ENCODE measurements at places on chromosomes 1 and 21.

- DNase-seq = no peak
Measured at GRCh38 chr21:34980423-34981115, 68.5 kb downstream of the RUNX1 start.

GRCh38 chr1:29390075-29390474, 153.8 kb downstream of the PTPRU start:
- DNase-seq = no peak

DNA sequence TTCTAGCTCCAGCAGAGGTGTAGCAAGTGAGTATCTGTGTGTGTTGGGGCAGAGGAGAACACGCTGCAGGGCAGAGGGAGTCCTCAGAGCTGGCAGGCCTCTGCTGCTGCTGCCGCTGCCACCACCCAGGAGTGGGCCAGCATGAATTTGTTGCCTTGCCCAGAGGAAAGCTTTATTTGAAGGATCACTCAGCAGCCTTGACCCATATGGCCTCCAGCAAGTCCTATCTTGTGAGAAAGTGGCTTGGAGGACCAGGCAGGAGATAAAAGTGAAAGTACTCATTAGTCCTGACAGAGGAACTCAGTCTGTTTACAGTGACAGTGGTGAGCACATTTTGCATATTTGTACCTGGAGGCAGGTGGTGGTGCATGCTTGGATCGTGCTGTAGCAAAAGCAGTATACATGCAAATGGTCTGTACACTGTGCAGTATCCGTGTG, 3.1 kb downstream of the TRAF5 start:
- DNase-seq = no peak

- DNase-seq = no peak
Measured at GRCh38 chr1:191261111-191261510, 783.4 kb upstream of the BRINP3 start.

GRCh38 chr1:19053486-19053885, 97.0 kb upstream of the IFFO2 start:
- no peak for DNase-seq

GRCh38 chr1:228472655-228473054, 14.5 kb upstream of the RNF187 start:
- no peak for DNase-seq

GRCh38 chr1:94280541-94280940, 43.2 kb upstream of the ARHGAP29 start:
- DNase-seq = no peak

DNA sequence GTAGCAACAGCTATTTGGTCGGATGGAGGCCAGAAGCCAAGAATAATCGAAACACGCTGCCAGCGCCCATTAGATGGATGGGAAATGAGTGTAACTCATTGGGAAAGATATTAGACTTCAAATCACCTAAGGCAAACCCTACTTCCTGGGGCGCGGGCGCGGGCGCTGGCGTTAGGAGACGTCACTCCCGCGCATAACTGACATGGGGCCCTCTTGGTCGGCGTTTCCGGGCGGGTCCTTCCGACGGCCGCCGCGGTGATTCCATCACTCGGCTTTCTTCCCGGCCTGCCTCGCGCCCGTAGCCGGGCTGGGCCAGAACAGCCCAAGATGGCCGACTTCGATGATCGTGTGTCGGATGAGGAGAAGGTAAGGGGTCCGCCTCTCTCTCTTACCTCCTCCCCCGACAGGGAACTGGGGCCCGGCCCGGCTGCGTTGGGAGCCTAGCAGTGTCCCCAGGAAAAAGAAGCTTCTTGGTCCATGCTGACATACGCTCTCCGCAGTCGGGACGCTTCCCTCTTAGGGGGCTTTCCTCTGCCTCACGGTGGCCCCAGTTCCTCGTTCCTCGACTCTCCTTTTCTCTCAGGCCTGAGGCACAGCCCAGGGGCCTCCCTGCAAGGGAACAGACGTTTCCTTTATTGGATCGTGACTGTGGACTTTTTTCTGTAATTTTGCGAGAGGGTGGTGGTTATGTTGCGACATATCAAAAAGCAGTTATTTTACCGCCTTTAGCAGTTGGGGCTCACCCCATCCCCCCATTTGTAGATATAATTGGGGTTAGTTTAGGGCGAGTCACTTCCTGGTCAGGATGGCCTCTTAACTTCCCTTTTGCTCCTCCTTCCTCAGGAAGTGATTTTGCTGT, at the start of gene CAPZA1:
Gene CAPZA1, plus strand, starts transcription at position 315 of the 859 bp plus-strand sequence. Its CDS starts 13 bp downstream, at position 328.
- peak; percentile 58 for DNase-seq

GRCh38 chr1:53277326-53277725, 39.0 kb upstream of the MAGOH start:
- DNase-seq = no peak

- no peak for DNase-seq
Measured at GRCh38 chr1:245010018-245010614, 144.7 kb upstream of the KIF26B start.

GRCh38 chr1:172122381-172122780, 281.1 kb downstream of the DNM3 start:
- no peak for DNase-seq

GRCh38 chr21:28229814-28230213, 762.9 kb downstream of the LTN1 start:
- DNase-seq = no peak

DNA sequence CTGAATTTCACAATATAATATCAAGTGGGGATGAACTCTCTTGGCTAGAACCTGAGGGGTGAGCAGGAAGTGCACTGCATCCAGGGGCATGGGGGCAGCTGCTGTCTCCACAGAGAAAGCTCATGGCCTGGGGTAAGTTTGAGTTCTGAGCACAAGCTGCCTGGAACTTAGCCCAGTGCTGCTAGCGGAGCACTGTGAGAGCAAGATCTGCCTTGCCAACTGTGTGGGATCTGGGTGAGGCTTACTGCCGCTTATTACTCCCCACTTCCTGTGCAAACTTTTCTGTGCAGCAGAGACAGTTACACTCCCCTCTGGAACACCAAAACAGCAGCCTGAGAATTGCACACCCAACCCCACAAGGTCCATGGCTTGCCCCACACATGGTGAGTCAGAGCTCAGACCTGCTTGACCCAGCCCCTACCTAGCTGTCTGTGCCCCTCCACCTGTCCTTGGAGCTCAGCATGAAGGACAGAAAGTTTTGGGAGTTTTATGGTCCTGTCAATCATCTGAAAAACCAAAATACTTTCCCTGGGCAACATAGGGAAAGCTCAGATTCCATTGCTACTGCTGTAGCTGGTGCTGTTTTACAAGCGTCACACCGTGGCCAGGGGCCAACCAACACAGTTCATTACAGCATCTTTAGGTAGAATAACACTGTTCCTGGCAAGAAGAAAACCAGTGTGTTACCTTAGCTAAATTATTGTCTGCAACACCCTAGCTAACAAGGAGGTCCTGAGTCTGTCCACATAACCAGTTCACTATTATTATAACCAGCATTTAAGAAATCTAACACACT, 762.1 kb upstream of the NEGR1 start:
- DNase-seq = no peak

- DNase-seq = no peak
Measured at GRCh38 chr21:28516021-28516420, 476.7 kb downstream of the LTN1 start.

DNA sequence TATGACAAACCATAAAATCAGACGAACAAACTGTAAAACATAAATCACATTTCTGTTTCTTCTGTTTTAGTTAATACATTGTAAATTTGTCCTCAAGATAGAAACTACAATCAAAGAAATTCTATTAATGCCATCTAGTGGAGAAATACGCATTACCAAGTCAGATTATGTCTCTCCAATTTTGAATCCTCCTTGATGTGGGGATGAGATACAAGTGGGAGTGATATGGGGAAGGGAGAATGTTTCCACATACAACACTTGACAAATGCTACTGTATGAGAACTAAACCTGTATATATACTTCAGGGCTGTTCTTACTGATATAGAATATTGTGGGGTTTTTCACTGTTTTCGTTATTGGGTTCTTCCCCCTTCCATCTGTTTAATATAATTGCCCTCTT, 2.6 kb downstream of the HFM1 start:
- no peak for DNase-seq
